ENCODE measurements at places on chromosomes 3 and 15. TPM values are rescaled to one million over a fixed set of nuclear protein-coding genes. Genes with fewer than 3 reads are reported as not detected.

- no peak for DNase-seq
Observed at GRCh38 chr3:6516694-6517093, 344.2 kb upstream of the GRM7 start.

The DIPK2A gene
- total RNA-seq = 51.1 TPM

The ACP3 gene
- total RNA-seq = 21.8 TPM

GRCh38 chr3:85567071-85567676, 608.4 kb downstream of the CADM2 start:
- DNase-seq = no peak

GRCh38 chr3:178623666-178624255, 87.5 kb downstream of the KCNMB2 start:
- DNase-seq = no peak

GRCh38 chr15:78915341-78916087, 29.3 kb downstream of the CTSH start:
- no peak for DNase-seq

DNA sequence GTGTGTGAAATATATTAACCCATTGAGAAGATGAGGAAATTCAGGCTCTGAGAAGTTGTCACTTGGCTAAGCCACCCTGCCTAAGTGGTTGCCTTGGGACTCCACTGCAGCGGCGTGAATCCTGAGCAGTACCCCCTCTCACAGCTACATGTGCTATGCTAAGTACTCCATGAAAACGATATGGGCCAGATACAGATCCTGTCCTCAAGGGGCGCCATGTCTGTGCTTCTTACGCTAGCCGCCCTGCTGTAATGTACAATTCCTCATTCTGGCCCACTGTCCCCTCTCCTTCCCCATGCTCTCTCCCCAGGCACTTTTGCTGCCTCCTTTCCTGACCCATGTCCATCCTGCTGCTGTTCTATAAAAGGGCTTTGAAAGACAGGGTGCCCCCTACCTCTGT, 140.3 kb downstream of the FEZF2 start:
- DNase-seq = no peak

The CLRN1 gene
- total RNA-seq = not detected

The RPUSD2 gene
- total RNA-seq = 5.8 TPM

- DNase-seq = no peak
Observed at GRCh38 chr3:113291572-113291971, 80.2 kb downstream of the BOC start.

- peak; percentile 91 for DNase-seq
Observed at GRCh38 chr3:21435871-21436270, 315.1 kb downstream of the ZNF385D start.

The SLC9C1 gene
- total RNA-seq = 0.89 TPM

DNA sequence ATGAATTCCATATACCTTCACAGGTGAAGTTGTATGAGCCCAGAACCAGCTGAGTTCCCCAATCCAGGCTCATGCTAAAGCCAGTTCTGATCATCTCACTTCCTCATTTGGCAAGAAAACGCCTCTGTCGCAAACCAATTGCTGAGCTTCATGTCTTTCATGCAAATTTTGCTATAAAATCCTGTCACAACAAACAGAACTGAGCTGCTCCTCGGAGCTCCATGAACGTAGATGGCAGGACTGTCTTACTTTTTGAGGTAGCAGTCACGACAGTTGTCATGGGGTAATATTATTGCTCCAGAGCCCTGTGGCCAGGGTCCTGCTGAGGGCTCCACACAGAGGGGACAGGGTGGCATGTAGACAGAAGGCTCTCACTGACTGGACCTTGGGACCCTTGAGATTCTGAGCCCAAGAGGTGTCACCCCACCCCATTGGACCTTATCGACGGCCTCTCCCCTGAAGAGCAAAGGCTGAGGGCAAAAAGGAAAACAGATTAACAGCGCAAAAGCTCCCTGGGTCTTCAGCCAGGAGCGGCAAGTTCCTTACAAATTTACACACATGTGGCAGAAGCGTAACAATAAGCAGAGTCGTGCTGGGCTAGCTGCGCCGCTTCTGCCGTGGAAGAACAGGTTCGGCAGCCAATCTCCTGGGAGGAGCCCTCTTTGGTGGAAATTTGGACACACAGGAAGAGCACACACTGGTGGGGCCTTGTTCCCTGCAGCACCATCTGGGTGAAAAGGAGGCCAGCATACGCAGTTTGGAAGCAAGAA, 249.2 kb downstream of the OPA1 start:
- DNase-seq = no peak

DNA sequence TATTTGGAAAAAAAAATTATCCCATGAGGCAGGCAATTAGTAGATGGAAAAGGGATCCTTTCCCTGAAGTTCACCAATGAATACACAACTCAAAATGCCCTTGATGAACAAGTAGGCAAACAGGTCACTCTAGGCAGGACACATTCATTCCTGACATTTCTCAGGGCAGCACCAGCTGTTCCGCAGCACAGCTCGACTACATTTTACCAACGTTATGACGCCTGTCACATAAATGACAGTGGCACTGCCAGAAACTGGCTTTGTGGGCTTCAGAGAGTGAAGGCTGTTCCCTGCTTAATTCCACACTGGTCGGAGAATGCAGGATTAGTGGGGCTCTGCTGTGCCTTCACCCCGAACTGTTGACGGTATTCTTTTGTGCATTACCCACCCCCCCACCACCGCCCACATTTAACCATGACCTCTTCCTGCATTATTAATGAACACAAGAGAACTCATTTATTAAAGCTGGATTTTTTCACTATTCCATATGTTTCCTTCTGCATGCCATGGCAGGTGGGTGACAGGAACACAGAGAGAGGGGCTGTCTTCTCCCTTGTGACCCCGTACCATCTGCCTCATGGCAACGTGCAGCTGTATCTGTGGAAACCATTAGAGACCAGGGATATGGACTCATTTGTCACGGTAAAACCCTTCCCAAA, 197.6 kb downstream of the PDZRN3 start:
- DNase-seq = no peak

The RBP2 gene
- total RNA-seq = not detected

The MKRN2OS gene
- total RNA-seq = not detected

The AMIGO3 gene
- total RNA-seq = 0.10 TPM

All from skin of body (tissue), 3 donors.